ENCODE measurements at places on chromosomes 7 and 10.

DNA sequence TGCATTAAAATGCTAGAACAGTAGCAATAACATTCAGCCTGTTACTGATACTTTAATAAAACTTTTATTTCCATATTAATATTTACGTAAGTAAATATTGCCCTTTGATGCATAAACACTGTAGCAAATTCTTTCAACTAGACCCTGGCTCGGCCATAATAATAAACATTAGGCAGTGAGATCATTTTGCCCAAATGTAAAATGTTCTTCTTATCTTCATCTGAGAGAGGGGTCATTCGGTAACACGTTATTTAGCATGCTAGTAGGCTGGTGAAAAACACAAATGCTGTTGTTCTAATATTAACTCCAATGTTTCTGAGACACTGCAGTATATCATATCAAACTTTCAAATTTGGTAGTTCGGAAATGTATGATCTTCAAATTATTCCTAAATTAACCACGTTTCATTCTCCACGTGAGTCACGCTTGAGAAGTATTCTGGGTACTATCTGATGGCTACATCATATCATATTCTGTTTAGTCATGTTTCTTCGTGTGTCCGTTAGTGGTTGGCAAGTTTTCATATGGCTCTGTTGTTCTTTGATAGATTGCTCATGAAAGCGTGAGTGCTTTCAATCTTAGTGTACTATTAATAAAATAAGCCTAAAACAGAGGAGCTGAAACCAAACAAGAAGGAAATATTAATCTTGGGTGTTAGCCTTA lies 145.8 kb downstream of the NSUN6 start:
- no peak for DNase-seq

GRCh38 chr7:139883814-139884213 lies 54.8 kb downstream of the TBXAS1 start:
- DNase-seq: no peak

DNA sequence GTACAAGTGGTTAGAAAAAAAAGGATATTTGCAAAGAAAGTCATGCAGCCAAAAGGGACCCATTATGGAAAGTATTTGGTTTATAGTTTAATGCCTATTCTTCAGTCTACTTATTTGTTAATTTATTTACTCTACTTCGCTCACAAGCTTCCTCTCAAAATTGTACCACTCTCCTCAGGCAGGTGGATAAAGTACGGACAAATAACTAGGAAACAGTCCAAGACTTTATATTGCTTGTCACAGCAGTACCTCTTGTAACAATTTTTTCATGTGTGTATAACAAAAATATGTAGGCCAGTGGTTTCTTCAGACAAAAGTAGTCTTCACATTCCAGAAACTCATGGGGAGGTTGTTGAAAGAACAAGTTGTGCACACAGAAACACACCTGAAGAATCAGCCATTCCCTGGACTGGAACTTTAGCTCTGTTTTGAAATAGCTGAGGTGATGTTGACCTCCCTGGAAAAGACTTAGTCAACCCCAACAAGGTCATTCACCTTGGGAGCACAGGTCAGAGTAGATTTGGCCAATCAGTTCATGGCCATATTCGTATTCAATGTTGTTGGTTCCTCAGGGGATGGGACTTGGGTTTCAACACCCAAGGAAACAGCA lies 73.4 kb downstream of the TES start:
- DNase-seq: no peak

DNA sequence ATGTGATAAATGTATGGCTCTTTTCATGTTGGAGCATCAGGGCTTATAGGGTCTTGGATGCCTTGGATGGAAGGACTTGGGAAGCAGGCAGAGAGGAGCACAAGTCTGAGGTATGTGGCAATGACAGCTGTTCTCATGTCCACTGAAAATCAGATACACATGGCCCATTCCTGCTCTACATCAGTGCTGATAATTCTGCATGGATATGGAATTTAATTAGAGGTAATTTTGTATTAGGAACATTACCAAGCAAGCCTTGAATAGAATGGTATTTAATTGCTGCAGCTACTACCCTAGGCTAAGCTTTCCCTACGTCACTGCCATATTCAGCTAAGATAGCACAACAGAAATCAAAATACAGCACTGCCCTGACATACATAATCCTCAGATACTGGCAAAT lies 299.6 kb downstream of the LHFPL3 start:
- DNase-seq: no peak

GRCh38 chr7:6320791-6321190 lies 48.4 kb upstream of the CYTH3 start:
- no peak for DNase-seq

DNA sequence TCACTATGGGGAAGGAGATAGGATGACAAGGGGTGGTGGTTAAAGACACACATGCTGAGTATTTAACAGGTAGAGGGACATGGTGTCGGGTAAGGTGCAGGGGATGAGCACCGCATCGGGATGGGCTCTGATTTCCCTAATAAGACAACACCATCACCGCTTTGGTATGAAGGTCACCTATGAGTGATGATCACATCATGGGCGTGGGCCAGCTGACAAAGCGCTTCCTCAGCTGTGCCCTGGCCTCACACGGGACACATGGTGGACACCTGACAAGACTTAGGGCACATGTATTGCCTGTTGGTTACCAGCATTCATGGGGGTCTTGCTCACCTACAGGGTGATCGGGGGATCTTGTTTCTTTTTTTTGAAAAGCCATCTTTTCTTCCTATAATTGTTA lies 12.8 kb downstream of the C7orf57 start:
- no peak for DNase-seq

- DNase-seq: no peak
Observed at GRCh38 chr10:81603106-81603620, 271.8 kb upstream of the NRG3 start.

- DNase-seq: no peak
Observed at GRCh38 chr10:130167707-130168106, 31.5 kb downstream of the GLRX3 start.

DNA sequence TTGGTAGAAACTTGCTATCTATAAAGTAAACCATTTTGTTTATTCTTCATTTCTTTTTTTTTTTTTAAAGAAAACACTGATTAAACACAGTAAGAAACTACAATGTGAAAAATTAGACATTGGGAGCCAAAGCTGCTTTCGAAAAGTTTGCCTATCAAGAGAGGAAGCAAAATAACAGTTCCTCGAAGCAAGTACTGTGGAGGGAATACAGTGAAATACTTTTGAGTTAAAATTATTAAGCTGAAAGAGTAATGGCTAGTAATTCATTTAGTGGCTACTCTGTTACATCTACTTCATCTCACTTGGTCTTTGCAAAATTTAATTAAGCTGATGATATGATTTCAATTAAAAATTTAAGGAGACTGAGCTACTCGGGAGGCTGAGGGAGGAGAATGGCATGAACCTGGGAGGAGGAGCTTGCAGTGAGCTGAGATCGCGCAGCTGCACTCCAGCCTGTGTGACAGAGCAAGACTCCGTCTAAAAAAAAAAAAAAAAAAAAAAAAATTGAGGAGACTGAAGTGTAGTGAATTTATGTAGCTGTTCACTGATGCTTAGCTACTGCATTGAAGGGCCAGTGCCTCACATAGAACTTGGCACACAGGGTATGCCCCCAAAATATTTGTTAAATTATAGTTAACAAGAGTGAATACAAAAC lies 982.1 kb upstream of the MBL2 start:
- DNase-seq: no peak

DNA sequence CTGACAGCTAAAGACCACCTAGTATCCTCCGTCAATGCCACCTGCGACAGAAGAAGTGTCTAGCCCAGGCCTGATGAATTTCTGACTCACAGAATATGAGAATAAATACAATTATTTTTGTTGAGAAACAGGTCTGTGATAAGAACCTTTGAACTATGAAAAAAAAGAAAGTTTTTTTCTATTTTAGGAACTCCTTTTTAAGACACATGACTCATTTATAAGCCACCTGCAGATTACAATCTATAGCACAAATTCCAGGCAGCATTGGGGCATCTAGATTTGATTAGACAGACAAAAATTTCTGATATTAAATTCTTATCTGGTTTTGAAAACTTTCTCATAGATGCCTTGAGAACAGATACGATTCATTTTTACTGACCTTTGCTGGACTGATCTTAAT lies 256.7 kb upstream of the LYZL1 start:
- no peak for DNase-seq
